ENCODE measurements at places on chromosomes 16 and 17.
A peak's percentile ranks its signal among the peaks of the same experiment; 100 is the strongest.

GRCh38 chr17:27530764-27531391 is 74.6 kb downstream of the KSR1 start:
- no peak for DNase-seq

DNA sequence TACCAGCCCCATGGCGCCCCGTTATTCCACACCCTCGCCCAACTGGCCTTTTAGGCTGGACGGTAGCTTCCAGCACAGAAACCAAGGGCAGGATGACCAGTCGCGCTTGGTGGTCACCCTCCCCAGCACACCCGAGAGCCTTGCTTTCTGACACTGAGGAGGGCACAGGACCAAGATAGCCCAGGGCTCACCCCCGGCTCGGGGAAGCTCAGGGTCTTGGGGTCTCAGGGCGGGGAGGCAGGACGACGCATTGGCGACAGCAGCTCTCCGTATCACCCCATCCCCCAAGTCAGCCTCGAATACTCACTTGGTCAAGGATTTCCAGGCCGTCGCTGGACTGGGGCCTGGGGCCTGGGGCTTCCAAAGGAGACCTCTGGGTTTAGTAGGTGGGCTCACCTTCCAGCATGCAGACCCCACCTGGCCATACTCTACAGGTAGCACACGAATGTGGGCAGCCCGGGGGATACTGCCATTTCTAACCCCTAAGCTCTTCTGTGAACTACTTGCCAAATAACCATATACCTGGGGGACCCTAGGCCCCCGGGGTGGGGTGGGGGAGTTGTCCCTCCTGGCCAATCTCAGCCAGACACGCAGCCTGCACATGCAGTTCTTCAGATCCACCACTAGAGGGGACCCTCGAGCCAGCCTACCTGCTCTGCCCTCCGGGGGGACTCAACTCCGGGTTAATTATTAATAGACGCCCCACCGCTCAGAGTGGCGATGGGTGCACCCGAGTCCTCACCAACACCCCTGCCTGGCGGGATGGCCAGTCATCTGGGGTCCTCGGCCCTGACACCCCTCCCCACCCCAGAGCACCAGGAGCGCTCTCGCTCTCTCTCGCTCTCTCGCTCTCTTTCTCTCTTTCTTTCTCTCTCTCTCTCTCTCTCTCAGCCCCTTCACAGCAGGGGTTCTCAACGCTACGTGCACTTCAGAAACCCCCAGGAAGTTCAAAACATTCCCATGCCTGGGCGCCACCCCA is 30.0 kb downstream of the TBC1D16 start:
- DNase-seq, result no peak

GRCh38 chr16:58513874-58514273 is 1.4 kb upstream of the SETD6 start:
- DNase-seq, result no peak

DNA sequence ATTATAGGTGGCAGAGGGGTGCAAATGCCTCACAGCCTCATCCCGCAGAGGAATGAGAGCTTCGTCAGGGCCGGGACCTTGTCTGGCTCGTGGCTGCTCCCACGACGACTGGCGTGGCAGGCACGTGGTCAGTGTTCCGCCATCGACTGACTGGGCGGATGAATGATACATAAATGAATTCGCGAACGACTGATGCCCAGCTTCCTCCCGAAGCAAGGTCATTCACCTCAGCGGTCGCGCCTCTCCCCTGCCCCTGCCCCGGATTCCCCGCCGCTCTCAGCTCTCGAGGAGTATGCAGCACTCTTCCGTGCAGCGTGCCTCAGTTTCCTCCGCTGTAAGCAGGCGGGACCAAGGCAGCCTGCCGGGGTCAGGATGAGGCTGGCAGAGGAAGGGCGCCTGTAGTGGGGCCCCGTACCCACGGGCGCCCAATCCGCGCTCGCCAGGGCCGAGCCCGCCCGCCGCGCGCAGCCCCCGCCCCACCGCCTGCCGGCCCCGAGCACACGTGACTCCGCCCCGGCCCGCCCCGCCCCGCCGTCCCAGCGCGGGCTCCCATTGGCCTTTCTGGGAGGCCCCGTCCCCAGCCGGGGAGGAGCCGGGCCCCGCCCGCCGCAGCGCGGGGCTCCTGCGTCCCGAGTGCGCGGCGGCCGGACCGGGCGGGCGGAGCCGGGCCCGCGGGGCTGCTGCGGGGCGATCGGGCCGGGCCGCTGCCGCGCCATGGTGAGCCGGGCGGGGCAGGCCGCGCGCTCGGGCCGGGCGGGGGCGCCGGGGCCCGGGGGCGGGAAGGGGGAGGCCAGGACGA is at the start of gene SNN:
Gene SNN (plus strand): TSS at position 632 of the 799 bp plus-strand sequence. CDS start 7,605 bp downstream, outside the sequence.
- DNase-seq, result peak; percentile 20

DNA sequence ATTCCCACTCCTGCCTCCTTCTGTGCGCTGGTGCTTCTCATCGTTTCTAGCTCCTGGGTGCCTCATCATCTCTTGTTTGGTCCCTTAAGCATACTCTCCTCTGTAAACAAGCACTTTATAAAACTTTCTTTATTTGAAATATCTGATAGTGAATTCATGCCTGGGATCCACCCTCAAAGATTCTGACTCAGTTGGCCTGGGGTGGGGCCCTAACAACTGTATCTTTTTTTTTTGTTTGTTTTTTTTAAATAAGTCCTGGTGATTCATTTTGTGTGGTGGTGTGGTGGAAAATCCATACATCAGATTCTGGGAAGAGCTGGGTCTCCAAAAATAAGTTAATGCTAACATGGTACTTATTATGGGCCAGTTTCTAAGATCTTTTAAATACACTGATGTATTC is 678.3 kb downstream of the TOX3 start:
- DNase-seq, result no peak

GRCh38 chr16:64437706-64438324 is 684.0 kb downstream of the CDH11 start:
- no peak for DNase-seq

DNA sequence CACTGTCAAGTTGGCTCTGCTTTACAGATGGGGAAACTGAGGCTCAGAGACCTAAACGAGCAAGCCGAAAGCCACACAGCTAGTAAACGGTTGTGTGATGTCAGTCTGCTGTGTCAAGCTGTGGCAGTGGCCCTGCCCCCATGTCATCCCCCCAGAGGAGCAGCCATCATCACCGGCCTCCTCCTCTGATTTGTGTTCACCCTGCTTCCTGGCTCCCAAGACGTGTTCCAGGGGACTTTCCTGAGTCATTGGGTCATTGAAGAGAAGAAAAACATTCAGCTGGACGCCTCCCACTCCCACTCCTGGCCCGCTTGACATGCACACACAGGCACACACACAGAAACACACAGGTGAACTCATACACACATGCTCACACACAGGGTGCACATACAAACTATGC is 54.0 kb upstream of the CIBAR2 start:
- no peak for DNase-seq

DNA sequence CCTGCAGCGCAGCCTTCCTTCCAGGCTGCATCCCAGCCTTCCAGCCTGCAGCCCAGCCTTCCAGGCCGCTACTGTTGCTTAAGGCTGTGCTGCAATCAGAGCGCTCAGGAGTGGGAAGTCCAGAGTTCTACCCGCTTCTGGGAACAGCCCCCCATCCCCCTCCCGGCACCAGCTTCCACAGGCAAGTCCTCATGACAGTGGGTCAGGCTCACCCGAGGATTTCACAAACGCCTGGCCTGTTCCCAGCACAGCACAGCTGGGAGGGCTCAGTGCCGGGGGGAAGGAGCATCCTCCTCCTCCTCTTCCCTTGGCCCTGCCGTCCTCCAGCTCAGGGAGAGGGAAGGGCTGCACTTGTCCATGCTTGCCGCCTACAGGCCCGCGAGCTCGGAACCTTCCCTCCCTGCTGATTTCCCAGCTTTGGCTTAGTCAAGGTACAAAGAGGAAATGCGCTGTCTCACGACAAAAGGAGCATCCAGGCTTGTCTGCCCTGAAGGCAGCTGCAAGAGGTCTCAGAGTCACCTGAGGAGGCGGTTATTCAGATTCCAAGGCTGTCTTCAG is 8.3 kb downstream of the SOCS3 start:
- DNase-seq, result no peak

GRCh38 chr17:72452286-72453173 is 331.7 kb downstream of the SOX9 start:
- no peak for DNase-seq

GRCh38 chr17:12641084-12641483 is 24.6 kb upstream of the MYOCD start:
- DNase-seq, result no peak

- DNase-seq, result no peak
These were observed 4.5 kb downstream of the C17orf50 start for GRCh38 chr17:35765086-35765710.

- no peak for DNase-seq
These were observed 3.3 kb upstream of the LMF1 start for GRCh38 chr16:974001-974601.

GRCh38 chr17:64723781-64724180 is 61.7 kb upstream of the SMURF2 start:
- no peak for DNase-seq

GRCh38 chr17:50355701-50356341 is 9.9 kb downstream of the XYLT2 start:
- DNase-seq, result no peak

DNA sequence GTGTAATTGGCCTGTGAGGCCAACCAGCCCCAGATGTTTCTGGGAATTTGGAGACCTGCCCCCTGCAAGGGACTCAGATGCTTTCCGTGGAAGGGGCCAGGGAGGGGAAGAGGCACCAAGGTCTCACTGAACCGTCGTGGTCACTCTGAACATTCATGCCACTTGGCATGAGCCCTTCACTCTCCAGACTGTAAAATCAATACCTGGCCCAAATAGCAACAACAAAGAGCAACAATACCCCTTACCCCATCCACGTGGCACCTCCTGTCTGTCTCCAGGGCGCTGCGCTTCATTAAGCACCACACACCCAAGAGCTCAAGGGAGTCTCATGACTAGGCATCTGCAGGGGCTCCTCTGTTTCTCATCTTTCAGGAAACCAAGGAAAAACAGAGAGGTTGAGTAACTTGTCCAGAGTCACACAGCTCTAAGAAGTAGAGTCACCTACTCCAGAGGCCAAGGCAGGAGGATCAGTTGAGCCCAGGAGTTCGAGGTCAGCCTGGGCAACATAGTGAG is 52.8 kb downstream of the SOCS1 start:
- no peak for DNase-seq

- no peak for DNase-seq
These were observed 4.6 kb upstream of the STARD3 start for GRCh38 chr17:39632153-39632941.

GRCh38 chr17:55527540-55528118 is 16.4 kb upstream of the SMIM36 start:
- DNase-seq, result peak; percentile 21

GRCh38 chr17:75271955-75272847 is 1.2 kb upstream of the MIF4GD start:
- DNase-seq, result no peak

DNA sequence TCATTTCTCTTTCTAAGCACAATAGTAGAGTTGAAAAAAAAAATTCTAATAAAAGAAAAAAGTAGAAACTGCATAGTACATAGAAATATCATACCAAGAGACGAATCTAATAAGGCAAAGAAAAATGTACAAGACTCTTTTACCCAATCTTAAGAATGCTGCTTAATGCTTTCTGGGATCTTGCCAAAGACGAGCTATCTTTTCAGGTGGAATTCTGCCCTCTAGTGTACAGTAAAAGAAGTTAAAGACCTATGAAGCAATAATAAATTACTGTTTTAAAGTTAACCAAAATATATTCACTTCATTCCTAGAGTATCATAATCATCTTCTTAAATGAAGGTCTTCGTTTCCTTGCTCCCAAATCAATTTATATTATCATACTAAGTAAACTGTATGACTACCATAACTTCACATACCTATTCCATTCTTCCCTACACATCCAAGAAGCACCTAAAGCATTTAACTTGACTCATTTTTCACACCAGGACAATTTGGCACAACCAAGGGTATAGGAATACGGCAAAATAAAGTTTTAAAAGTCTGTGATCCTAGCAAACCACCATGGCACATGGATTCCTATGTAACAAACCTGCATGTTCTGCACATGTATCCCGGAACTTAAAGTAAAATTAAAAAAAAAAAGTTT is 47.7 kb downstream of the CFDP1 start:
- no peak for DNase-seq

- no peak for DNase-seq
These were observed 67.2 kb downstream of the USP22 start for GRCh38 chr17:20975566-20975965.

DNA sequence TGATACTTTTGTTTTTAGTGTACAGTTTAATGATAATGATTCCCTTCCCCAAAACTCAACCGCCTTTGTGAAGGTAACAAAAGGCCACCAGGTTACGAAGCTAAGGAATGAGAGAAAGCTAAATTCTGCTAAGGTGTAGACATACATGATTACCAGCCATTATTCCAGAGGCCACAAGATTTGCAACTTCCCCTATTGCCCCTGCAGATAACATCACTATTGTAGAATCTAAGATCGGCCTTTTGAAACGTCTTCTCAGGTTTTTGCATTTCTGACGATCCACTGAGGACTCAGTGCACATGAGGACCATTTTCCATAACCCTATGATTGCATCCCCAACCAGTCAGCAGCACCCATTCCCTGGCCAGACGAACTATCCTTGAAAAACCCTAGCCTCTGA is 33.9 kb upstream of the SNN start:
- DNase-seq, result no peak

- DNase-seq, result no peak
These were observed 14.4 kb upstream of the MRPS23 start for GRCh38 chr17:57864273-57864672.

DNA sequence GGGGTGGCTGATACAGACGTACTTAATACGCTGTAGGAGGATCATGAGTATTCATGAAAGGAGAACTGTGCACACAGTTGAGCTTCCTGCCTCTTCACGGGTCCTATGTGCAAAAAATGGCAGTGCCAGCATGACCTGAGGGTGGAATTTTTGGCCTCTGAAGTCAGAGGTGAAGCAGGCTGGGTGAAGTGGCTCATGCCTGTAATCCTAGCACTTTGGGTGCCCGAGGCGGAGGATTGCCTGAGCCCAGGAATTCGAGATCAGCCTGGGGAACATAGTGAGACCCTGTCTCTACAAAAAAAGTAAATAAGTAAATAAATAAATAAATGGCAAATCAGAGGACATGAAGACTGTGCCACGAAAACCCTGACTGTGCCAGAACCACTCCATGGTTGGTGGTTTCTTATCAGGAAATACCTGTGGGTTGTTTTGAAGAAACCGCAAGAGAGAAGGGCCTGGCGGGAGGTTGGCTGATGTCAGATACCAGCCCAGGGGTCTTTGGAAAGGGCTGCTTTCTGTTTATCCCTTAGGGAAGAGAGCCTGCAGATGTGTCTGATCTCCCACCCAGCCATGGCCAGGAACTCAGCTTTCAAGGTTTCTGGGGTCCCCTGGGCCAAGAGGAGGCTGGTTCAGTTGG is 3.4 kb downstream of the ASPSCR1 start:
- no peak for DNase-seq

GRCh38 chr16:17887963-17888362 is 417.2 kb upstream of the XYLT1 start:
- DNase-seq, result no peak

DNA sequence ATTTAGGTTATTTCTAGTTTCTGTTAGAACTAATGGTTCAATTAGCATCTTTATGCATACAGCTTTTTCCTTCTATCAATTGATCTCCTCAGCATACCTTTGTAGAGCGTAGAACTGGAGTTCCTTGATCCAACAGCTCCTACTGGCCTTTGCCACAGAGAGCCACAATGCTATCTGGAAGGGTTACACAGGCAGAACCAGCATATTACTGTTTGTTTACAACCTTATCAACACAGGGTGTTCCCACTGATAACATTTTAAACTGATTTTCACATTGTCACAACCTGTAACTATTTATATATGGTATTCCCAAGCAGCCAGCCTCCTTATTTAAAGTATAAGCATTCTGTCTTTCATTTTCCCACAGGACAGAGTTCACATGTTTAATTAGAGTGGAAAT is 382.2 kb downstream of the MAF start:
- DNase-seq, result no peak

Data from SW 1271 (cell line).